Activated CD8-positive, alpha-beta memory T cell treated with anti-CD3 and anti-CD28 coated beads for 1 hour (primary cell): ENCODE measurements at places on chromosomes 6 and 20.

DNA sequence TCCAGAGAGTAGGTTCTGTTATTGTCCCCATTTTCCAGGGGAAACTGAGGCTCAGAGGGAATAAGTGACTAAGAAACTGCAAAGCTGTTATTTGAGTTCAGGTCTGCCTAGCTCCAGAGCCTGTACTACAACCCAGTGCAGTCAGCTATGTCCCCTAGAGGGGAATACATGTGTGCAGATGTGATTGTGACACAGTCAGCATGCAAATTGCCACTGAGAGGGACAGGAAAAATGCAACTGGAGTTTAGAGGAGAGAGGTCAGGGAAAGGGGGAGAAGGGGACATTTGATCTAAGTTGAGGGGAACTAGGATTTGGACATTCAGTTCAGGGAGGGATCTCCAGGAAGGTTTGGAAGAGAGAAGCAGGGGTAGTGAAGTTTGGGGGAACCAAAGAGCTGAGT, 38.6 kb upstream of the EPB41L1 start:
- no peak for DNase-seq

- no peak for DNase-seq
These were observed 175.2 kb downstream of the ZDHHC14 start for GRCh38 chr6:157556144-157556645.

- no peak for DNase-seq
These were observed 36.3 kb upstream of the DACT2 start for GRCh38 chr6:168355716-168356522.

DNA sequence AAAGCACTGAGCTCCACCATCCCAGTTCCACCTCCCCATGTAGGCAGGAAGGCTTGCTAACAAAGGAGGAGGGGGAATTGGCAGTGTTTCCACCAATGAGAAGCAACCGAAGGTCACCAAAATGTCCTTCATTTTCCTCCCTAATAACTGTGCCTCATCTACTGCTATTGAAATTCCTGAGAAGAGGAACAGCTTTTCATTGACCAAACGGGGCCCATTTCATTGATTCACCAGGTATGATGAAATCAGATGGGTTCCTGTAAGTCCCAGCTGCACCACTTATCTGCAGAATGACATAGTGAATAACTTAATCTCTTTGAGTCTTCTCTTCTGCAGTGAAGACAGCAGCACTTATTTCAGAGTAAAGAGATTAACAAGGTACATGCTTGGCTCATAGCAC, 17.3 kb downstream of the TREM1 start:
- DNase-seq = no peak

DNA sequence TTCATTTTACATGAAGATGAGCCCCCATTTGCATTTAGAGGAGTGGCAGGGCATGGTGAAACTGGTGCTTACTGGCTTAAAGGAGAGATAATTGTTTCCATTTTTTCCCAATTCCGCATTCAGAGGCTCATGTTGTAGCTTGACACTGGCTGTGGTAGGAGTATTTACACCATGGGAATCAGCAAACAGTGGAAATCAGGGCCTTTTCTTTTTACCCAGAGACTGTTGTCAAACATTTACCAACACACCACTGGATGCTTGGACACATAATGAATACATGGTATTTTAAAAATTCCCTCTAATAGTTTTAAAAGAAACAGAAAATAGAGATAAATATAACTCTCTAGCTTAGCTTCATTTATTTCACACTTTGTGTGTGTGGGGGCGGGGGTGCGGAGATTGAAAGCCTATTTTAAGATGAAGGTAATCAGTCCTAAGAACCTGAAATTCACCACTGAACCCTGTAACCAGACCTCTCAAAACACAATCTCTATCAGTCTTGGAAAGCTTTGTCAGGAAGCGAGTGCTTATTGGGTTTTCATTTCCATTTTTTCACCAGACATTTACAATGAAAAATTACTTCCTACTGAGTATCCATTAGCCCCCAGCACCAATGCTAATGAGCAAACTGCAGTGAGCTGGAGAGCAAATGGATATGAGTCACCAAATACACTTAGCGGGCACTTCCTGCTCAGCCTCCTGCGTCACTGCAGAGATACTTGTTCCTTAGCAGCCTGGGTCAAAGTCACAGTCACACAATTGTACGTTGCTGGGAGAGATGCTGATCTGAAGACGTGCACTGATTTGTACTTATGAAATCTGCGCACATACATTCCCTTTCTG, 532.0 kb downstream of the BCKDHB start:
- DNase-seq = no peak

DNA sequence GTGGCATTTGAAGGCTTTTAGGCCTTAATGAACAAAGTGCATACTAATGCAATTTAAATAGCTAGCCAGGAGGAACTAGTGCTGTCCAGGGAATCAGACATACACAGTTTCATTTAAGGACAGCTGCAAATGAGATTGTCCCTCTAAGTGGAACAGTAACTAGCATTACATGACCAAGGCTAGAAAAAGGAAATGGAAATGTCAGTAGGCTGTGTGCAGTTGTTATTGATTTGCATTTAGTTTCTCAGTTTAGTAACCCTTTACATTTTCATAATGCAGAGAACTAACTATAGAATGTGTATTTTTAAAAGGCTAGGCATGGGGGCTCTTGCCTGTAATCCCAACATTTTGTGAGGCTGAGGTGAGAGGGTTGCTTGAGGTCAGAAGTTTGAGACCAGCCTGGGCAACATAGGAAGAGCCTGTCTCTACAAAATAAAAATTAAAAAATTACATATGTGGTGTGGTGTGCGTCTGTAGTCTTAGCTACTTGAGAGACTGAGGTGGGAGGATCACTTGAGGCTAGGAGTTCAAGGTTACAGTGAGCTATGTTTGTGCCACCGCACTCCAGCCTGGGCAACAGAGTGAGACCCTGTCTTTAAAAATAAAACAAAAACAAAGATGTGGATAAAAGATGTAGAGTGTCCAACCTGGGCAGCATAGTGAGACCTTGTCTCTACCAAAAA, 468.0 kb downstream of the UTRN start:
- no peak for DNase-seq

DNA sequence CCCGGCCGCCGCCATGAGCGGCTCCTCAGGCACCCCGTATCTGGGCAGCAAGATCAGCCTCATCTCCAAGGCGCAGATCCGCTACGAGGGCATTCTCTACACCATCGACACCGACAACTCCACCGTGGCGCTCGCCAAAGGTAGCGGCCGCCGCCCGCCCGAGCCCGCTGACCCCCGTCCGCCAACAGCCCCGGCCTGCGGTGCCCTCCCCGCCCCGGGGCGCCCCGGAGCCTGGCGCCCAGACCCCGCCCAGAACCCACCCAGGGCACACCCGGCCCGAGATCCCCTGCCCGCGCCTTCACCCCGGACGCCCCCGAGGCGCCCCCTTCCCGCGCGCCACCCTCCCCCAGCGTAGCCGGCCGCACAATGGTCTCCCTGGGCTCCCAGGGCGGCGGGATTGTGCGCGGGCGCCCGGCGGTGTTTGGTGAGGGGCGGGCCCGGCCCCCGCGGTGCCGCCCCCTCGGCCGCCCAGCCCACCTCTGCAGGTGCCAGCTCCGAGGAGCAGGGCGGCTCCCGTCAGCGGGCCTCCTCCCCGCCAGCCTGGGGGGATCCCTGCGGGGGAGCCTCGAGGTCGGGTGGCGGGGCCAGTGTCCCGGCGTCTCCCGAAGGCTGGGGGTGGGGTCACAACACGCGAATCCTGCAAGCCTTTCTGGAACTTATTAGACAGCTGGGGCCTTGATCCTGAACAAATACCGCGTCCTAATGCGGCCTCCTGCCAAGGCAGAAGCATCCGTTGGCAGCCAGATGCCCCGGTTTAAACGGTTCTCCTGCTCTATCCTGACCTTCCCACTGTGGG, 577 bp downstream of the LSM14B start:
- DNase-seq = no peak

GRCh38 chr6:46605091-46605797, 47.4 kb downstream of the CYP39A1 start:
- DNase-seq = no peak
